ENCODE measurements at places on chromosomes 6 and 20. TPM values are rescaled to one million over a fixed set of nuclear protein-coding genes. Genes with fewer than 3 reads are reported as not detected.

Gene TRIM31
- not detected for total RNA-seq

Gene SLC22A16
- not detected for total RNA-seq

Gene FAM83B
- total RNA-seq, result 0.91 TPM

Gene MEI4
- not detected for total RNA-seq

Gene RIPOR3
- total RNA-seq, result 13.7 TPM

Gene NRN1
- 0.13 TPM for total RNA-seq

Gene IMPG1
- total RNA-seq, result 0.26 TPM

Gene CST4
- total RNA-seq, result 0.78 TPM

Data from epithelial cell of alveolus of lung (primary cell).